ENCODE measurements at places on chromosomes 3 and 15. TPM values are rescaled to one million over a fixed set of nuclear protein-coding genes. Genes with fewer than 3 reads are reported as not detected.

Gene HRG
- total RNA-seq, result not detected

Gene GUCA1C
- total RNA-seq, result 3.9 TPM

Gene TRH
- not detected for total RNA-seq

Gene GOLGA6D
- not detected for total RNA-seq

Gene STRIT1
- total RNA-seq, result not detected

Gene PROS1
- total RNA-seq, result 60.3 TPM

Gene FGF12
- 1.6 TPM for total RNA-seq

Gene FANCD2OS
- not detected for total RNA-seq

GRCh38 chr3:48930590-48930989, 11.9 kb downstream of the ARIH2 start:
- no peak for DNase-seq

GRCh38 chr15:29690765-29691475, 131.3 kb downstream of the TJP1 start:
- no peak for DNase-seq

GRCh38 chr3:103440539-103441203, 1005.9 kb downstream of the ZPLD1 start:
- peak; percentile 21 for DNase-seq

DNA sequence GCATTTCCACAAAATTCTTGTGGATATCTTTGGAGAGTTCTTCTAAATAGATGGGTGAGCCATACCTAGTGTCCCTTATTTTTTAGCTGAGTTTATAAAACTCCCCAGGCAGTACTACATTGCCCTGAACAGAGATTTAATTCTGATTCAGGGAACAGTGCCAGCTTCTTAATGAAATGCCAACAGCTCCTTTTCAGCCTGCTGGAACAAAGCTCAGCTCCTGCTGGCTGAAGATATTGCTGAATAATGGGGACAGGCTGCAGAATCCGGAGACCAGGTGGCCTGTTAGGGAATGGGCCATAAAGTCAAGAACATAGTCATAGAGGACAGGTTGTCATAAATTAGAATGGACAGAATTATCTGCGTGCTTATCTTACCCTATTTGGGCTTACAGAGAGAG, 8.9 kb downstream of the HGD start:
- no peak for DNase-seq

GRCh38 chr3:5739299-5739935, 551.9 kb downstream of the EDEM1 start:
- DNase-seq, result no peak

- DNase-seq, result no peak
These were observed 219.4 kb upstream of the STRIT1 start for GRCh38 chr3:155512867-155513261.

DNA sequence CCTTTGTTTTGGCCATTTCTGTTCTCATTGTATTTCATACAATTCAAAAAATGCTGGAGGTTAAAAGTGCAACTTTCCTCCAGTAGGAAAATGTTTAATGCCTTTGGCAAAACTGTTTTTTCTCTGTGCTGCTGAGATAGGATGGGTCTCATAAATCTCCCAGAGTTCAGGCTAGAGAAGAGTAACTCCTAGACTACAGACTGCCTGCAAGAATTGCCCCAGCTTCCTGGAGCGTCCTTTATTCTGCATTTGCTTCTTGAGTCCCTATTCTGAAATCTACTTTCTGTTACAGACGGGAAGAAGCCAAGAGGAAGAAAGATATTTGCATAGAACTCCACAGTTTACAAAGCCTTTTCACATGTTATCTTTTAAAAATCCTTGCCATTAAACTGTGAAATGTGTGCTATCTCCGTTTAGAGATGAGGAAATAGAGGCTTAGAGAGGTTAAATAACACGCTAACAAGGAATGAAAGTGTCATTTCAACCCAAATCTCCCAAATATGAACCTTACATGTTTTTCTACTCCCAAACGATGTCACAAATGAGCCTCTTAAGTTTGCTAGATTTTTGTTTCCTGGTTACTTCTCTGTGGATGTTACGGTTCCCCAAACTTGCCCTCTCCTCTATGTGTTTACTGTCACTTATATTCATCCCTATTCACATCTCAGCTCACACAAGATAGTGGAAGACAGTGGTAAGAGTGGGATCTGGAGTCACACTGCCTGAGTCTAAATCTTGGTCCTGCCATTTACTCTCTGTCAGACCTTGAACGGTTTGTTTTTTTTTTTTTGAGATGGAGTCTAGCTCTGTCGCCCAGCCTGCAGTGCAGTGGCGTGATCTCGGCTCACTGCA, 17.4 kb downstream of the NANOGP8 start:
- DNase-seq, result no peak

- no peak for DNase-seq
These were observed 20.7 kb upstream of the SSR3 start for GRCh38 chr3:156575641-156576040.

DNA sequence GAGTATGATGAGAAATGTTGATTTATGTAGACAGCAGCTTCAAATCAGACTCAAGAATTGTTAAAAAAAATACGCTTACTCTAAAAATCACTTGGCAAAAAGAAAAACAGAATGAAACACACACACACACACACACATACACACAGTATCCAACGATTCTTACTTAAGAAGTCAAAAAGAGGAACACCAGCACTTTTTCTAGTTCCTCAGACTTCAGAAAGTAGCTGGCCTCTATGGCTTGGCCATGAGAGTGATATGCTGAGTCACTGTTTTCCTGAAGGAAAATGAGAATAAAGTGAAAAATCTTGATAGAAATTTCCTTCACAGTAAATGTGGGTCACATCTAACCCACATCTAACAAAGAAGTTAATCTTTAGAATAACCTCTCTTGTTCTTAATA, 22.1 kb downstream of the CNTN3 start:
- peak; percentile 6 for DNase-seq

DNA sequence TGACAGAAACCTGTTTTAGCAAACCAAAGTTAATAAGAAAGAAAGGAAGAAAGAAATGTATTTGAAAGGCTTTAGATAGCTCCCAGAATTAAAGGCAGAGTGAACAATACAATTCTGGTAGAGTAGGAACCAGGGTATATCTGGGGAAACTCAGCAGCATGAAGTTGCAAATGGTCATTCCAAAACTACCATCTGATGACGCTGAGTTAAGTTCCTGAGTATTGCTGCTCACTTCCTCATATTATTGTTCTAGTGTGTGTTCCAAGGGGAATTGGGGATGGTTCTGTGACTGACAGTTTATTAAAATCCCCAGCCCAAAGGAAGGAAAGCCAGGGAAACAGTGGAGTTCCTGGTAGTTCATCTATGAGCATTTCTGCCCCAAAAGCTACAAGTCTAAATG, 88.3 kb upstream of the FRMD4B start:
- no peak for DNase-seq

GRCh38 chr15:101025896-101026631, 106.9 kb downstream of the LRRK1 start:
- no peak for DNase-seq

DNA sequence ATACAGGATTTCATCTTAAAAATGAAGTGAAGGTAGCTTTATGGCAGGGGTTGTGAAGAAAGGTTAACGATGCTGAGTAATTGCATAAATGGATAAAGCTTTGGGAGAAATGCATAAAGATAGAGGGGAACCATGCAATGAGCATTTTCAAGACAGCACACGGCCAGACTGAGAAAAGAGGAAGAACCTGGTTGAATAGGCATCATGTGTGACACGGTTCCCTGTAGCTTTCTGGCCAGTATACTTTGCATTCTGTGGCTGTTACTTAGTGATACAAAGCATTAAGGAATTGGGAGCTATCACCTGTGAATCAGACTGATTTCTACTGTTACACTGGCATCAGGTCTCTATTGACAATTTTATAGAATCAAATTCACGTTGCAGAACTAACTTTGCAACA, 33.3 kb downstream of the NR2C2 start:
- no peak for DNase-seq

- DNase-seq, result no peak
These were observed 527.9 kb upstream of the NAALADL2 start for GRCh38 chr3:174331095-174331800.

GRCh38 chr3:195867631-195868335, 40.6 kb downstream of the TNK2 start:
- no peak for DNase-seq

GRCh38 chr3:72161881-72162595, 377.1 kb upstream of the PROK2 start:
- DNase-seq, result peak; percentile 64

DNA sequence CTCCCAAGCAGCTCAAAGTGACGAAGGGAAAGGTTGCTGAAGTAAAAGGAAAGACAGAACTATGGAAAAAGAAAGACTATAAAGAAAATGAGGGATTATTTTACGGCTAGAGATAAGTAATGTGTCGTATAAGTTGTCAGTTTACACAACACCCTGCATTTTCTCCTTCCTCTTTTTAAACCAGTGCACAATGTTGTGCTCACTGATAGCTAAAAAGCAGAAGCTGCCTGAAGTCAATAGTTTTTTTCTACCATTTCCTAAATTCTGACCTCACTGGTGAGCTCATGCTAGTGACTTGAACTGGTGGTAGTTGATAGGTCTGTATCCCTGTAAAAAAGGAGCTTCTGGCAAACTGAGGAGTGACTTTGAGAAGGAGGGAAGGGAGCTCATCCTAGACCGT, 368.6 kb upstream of the GBE1 start:
- DNase-seq, result no peak

GRCh38 chr15:93649691-93650235, 560.8 kb upstream of the RGMA start:
- DNase-seq, result no peak

DNA sequence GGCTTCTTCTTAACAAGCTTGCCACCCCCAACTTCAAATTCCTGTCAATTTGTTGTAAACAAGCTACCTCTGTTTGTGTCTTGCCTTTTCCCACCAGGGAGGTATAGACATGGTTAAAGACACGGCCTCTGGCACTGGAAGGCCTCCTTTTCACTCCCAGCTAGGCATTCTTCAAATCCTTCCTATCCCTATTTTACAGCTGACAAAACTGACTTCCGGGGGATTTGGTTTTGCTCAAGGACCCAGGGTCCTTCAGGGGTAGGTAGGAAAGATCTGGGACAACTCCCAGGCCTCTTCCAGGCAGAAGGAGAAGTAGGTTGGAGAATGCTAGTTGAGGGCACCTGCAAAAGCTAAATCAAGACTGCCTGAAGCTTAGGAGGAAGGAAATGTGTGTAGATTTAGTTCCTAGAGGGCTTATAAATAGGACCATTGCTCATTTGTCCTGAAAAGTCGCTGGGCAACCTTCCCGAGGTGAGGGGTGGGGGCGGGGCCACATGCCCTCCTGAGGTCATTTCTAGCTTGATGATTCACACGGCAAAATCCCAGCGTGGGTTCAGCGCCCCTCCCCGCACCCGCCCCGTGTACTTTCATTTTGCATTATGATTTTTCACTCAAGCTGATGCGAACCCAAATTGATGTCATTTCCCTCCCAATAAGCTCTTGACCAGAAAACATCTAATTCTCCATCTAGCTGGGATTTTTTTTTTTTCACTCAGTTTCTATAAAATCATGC, 365.5 kb downstream of the SHQ1 start:
- DNase-seq, result peak; percentile 81

DNA sequence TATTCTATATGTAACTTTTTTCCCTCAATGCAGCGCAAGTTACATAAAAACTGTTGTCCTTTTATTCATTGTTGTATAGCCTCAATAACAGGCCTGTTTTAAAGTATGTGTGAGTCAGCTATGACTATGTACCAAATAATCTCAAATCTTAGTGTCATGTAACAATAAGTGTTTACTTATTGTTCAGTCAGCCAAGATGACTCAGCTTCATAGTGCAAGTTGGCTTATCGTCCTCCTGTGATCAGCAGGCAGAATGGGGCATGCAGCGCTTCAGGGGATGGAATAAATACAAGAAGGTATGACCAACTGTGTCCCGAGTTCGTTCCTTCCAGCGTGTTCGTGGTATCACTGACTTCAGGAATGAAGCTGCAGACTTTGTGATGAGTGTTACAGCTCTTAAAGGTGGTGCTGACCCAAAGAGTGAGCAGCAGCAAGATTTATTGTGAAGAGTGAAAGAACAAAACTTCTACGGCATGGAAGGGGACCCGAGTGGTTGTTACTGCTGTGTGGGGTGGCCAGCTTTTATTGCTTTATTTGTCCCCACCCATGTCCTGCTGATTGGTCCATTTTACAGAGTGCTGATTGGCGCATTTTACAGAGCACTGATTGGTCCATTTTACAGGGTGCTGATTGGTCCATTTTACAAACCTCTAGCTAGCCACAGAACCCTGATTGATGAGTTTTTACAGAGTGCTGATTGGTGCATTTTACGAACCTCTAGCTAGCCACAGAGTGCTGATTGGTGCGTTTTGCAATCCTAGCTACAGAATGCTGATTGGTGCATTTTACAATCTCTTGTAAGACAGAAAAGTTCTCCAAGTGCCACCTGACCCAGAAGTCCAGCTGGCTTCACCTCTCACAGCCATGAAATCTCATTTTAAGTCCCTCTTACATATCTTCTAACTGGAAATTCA, 1016.0 kb downstream of the MCTP2 start:
- peak; percentile 99 for DNase-seq

DNA sequence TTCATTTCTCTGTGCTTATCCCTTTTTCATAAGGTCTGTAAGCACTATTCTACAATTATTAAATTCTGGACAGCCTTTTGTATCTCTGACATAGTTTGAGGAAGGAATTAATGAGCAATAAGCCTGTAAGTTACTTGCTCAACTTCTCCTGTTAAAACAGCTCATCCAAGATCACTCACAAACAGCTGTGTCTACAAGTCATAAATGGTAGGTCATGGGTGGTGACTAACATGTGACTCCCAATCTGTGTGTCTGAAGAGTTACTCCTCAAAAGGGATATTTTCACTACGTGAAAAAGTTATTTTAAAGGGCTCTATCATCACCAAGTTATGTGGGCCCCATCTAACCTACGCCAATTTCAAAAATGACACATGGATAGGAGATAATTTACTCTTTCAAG, 145.2 kb upstream of the CBLB start:
- peak; percentile 67 for DNase-seq

DNA sequence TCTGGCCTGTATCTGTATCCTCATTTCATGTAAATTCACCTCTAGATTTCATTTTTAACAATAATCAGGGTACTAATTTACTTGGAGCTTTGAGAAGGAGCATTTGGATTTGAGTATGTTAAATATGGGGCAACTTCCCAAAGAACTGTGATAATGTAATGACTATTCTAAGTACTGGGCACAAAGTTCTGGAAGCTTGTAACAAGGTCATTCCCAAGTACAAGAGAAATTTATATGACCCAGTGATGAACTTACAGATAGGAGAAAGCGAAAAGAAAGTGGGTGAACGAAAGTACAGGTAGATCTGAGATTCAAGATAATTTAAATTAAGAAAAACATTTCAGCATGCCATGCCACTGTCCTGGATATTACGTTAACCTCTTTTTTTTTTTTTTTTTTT, 93.8 kb downstream of the MYO5A start:
- no peak for DNase-seq
